ENCODE measurements at places on chromosomes 7 and 10.
A peak's percentile ranks its signal among the peaks of the same experiment; 100 is the strongest.

- DNase-seq: no peak
Measured at GRCh38 chr7:36710186-36710791, 14.0 kb downstream of the AOAH start.

DNA sequence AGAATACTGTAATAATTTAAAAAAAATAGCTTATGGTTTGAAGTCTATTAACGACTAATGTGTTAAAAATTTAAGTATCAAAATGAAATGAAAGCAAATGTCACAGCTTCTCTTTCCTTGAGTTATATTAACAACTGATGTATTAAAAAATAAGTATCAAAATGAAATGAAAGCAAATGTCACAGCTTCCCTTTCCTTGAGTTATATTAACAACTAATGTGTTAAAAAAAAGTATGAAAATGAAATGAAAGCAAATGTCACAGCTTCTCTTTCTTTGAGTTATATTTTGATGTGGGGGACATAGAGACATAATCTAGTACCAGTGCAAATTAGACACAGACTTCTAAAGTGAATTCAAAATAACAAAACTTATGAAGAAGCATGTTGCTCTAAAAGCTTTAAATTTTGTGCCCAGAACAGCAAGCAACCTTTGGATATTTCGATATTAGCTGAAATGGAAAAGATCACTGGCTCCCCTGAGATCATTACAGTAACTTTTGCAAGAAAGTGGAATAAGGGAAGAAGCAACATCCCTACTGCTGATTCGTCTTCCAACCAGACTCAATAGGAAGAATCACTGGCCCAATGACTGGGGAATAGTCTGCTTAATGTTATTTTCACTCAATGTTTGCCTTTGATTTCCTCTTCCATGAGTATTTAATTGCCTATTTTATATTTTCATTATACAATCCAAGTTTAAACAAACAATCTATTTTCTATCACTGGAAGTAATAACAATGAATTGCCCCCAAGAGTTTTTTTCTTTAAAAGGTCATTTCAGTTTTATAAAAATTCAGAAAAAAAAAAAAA is 8.0 kb downstream of the SKAP2 start:
- DNase-seq: no peak

- no peak for DNase-seq
Measured at GRCh38 chr7:1085266-1085665, 2.6 kb upstream of the GPER1 start.

DNA sequence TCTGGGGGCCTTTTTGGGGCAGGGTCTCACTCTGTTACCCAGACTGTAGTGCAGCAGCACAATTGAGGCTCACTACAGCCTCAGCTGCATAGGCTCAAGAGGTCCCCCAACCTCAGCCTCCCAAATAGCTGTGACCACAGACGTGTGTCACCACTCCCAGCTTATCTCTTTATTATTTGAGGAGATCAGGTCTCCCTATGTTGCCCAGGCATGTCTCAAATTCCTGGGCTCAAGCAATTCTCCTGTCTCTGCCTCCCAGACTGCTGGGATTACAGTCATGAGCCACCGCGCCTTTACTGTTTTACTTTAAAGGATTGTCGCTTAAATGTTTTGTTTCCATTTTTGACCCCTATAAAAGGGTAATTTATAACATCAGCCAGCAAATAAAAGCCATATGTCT is 502.6 kb upstream of the AUTS2 start:
- no peak for DNase-seq

DNA sequence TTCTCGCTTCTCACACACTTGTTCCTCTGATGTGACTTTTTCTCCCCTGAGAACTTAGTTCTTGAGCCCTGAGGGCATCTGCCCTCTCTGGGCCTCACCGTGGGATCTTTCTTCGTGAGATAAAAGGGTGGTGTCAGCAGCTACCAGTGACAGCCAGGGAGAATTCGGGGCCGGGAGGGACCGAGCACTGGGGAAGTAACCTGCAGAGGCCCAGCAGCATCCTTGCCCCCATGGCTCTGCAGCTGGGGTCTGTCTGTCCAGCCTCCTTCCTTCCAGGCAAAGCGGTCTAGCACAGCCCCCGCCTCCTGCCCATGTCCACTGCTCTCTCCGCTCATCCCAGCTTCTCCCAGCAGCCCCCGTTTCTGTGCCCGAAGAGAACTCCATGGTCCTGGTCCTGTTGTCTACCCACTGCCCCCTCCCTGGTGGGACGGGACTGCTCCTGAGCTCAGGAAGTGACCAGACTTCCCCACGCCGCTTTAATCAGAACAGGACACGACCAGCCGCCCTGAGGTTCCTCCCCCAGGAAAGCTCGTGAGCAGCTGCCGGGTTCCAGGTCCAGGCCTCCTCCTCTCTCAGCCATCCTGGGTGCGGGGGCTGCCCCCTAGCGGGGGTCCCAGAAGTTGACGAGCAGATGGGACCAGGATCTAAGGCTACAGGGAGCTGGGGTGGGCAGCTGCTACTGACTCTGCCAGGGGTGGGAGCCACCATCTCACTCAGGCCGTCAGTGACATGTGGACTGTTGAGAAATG is 187.5 kb downstream of the WDR37 start:
- no peak for DNase-seq

GRCh38 chr10:13422800-13423199 is 74.7 kb upstream of the SEPHS1 start:
- no peak for DNase-seq

GRCh38 chr7:6271694-6272440 is 557 bp downstream of the CYTH3 start:
- DNase-seq: no peak

DNA sequence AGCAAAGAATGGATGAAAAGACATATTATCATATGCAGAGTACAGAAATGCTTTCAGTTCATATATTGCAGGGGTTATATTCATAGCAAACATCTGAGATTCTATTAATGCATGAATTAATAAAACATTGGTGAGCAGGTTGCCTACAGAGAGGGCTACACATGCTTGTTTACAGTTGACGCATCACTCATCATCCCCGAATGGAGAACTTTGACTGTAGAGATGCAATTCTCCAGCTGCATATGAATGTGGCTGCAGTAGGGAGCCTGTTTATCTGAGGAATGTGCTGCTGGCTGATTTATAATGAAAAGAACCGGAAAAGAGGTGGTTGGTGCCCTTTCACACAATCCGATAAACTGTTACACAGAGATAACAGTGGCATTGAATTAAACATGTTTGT is 116.5 kb downstream of the GRM3 start:
- no peak for DNase-seq

DNA sequence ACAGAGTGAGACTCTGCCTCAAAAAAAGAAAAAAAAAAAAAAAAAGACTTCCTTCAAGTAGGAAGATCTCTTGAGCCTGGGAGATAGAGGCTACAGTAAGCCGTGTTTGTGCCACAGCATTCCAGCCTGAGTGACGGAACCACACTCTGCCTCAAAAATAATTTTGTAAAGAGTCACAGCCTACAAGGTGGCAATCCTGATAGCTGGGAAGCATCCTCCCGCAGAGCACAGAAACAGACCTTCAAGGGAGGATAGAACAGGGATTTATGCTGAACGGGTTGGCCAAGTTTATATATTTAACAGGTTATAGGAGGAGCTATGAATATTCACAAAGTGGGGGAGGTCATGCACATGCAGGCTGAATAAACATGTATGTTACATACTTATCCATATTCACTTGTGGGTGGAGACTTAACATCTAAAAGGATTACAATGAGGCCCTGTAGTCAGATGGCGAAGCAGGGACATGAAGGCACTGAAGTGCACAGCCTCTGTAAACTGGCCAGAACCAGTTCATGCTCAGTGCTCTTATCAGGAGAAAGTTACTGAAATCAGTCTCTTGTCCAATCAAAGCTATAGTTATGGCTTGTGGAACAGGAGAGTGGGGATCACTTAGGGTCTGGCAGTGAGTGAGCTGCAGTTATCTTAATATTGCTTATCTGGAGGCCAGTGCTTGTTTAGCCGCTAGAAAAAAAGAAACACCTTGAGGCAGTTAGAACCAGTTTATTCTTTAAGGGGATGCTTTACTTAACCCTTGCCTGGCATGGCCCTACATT is 6.8 kb downstream of the LMBR1 start:
- DNase-seq: no peak

GRCh38 chr7:80945976-80946375 is 27.1 kb upstream of the SEMA3C start:
- no peak for DNase-seq

DNA sequence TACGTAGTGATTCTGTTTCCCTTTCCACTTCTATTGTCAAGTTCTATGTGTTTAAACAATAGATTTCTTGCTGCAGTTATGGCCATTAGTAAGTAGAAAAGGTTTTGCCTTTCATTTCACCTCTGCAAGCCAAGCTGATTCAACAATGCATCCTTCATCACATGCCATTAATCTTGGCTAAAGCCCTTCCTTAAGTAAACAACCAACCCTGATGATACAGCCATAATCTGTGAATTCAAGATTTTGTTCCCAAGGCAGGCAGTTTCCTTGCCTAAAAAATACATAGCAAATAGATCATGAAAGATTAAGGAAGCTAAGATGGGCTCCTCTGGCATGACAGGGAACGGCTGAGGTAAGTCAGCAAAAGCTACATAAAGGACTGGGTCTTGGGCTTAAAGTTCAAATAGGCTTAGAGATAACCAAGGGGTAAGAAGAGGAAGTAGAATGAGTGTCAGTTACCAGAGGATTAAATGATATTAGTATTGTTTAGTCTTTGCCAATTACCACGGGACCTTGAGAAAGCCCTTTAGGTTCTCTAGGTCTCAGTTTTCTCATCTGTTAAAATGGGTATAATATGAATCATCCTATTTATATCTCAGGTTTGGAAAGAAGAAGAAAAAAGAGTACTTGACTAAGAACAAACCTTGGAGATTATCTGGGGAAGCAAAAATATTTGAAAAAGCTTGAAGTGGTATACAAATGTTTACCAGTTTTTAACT is 35.9 kb upstream of the ANK3 start:
- DNase-seq: no peak

DNA sequence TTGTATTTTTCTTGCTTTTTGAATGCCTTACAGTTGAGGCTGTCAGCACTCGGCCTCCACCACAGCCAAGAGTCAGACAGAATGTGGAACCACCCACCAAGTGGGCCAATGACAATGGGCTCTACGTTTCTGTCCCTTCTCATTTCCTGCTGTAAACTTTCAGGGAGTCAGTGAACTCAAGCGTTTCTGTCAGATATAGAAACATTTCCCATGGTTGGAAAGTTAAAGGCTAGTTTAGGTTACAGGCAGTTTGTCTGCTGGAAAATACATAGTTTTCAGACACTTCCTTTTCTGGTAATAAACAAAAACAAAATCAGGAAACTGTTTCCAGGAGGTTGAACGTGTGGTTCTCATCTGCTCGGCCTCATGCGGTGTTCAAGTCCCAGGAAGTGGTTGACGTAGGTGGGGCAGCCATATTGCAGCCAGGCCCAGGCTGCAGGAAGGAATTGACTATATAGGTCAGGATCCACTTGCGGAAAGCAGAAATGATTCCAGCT is 245.1 kb downstream of the CAMK1D start:
- peak; percentile 76 for DNase-seq

GRCh38 chr10:48550977-48551376 is 53.9 kb downstream of the ARHGAP22 start:
- no peak for DNase-seq

DNA sequence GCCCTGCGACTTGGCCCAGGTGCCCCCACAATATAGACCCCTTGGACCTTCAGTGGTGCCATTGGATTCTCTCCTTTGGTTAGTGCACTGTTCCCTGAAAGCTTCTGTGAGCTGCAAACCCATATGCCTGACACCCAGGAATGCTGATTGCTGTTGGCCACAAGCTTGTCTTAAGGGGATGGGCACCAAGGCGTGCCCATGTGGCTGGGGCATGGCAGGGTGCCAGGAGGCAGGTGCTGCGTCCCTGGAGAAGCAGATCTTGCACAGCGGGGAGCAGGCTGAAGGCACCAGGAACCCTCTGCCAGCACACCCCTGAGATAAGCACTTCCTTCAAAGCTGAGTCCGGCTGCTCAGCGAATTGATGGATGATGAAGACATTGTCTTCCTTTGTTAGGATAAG is 411.8 kb downstream of the SDK1 start:
- DNase-seq: no peak

DNA sequence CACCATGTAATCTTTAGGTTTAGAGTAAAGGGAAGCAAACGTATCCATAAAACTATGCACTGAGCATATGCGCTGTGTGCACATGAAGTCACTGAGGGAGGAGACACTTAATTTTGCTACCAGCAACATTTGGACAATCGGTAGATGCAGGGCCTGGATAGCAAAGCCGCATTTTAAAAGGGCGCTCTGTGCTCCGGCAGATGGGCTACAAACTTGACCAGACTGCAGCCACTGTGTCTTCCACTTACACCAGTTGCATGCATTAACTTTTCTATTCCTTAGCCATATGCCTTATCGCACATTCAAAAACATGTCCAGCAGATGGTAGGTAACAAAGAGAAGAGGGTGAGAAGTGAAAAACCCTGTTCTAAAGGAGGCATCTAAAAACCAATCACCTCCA is 18.3 kb downstream of the FAM171A1 start:
- DNase-seq: no peak

- DNase-seq: no peak
Measured at GRCh38 chr7:41915871-41916270, 213.0 kb upstream of the INHBA start.

DNA sequence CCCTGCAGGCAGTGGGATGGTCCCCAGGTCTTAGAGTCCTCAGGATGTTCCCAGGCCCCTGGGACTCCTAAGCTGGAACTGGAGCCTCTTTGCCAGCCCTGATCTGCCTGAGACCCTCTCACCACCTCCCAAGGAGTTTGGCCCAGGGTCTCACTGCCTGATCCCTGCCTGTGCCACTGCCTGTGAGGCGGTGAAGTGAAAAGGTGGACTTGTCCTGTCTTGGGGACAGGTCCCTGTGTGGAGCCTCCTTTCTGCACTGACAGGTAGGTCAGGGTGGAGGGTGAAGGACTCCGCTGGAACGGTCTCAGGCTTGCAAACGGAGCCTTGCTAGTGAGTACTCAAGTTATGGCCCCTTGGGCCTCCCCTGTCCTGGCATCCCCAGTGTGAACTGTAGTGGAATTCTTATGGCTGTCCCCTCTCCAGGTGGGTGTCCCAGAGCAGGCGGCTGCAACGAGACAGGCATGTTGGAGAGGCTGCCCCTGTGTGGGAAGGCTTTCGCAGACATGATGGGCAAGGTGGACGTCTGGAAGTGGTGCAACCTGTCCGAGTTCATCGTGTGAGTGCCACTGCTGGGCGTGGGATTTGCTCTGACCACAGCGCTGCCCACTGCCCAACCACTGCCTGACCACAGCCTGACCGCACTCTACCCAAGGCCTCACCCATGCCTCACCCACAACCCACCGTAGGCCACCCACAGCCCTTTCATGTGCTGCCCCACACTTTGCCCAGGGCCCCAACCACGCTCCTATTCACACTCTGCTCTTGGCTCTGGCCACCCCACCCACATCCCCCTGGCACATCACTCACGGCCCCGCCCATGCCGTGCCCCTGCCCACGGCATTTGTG is 19.5 kb downstream of the RAMP3 start:
- no peak for DNase-seq
